Stimulated activated CD4-positive, alpha-beta T cell treated with anti-CD3 and anti-CD28 coated beads, Interleukin-4, amount 100 ng/mL, for 4 hours (primary cell): ENCODE measurements at places on chromosomes 6 and 20.

- no peak for DNase-seq
Observed at GRCh38 chr20:25006431-25007167, 14.0 kb upstream of the APMAP start.

GRCh38 chr6:33761922-33762629 lies 15.4 kb upstream of the IP6K3 start:
- DNase-seq: peak; percentile 22

GRCh38 chr6:151292974-151293687 lies 53.4 kb downstream of the AKAP12 start:
- no peak for DNase-seq

- DNase-seq: no peak
Observed at GRCh38 chr20:44544263-44544662, 22.4 kb upstream of the SERINC3 start.

DNA sequence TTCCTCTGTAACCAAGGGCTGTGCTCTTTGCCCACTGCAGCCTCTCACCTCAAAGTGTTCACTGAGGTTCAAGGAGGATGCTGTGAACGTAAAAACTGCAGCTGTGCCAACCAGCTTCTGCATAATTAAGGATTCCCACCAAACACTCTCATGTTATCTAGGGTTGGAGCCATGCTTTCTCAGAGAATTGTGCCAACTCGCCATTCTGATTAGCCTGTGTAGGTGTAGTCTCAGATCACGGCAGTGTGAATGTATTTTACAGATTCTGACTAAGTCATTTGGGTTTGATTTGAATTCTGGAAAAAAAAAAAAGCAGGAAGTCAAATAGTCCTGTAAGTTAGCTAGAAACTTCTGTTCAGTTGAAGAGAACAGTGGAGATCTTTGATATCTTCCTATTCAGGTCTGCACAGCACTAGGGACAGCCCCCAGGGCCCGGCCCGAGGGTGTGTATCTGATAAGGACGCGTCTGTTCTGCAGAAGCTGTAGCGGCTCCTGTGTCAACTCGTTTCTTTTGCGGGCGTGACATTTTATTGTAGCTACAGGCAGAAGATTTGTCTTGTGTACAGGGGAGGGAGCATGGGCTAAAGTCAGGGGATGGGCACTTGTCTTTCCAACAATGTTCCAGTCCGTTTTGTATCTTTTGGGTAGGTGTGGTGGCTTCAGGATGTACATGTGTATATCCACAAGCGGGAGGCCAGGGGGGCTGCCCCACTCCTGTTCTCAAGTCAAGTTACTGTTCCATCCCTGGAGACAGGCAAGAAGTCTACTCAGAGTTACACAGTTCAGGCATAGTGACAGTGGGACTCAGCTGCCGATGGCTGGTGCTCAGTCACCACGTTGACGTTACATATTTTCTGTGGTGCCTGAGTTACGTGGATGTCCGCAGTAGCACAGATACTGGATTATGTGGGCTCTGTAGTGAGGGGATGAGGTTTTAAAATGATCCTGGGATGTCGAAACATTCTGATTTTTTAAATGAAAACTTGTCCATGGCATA lies 12.4 kb downstream of the IRF4 start:
- DNase-seq: peak; percentile 57
